ENCODE measurements at places on chromosomes 1 and 21. TPM values are rescaled to one million over a fixed set of nuclear protein-coding genes. Genes with fewer than 3 reads are reported as not detected.

DNA sequence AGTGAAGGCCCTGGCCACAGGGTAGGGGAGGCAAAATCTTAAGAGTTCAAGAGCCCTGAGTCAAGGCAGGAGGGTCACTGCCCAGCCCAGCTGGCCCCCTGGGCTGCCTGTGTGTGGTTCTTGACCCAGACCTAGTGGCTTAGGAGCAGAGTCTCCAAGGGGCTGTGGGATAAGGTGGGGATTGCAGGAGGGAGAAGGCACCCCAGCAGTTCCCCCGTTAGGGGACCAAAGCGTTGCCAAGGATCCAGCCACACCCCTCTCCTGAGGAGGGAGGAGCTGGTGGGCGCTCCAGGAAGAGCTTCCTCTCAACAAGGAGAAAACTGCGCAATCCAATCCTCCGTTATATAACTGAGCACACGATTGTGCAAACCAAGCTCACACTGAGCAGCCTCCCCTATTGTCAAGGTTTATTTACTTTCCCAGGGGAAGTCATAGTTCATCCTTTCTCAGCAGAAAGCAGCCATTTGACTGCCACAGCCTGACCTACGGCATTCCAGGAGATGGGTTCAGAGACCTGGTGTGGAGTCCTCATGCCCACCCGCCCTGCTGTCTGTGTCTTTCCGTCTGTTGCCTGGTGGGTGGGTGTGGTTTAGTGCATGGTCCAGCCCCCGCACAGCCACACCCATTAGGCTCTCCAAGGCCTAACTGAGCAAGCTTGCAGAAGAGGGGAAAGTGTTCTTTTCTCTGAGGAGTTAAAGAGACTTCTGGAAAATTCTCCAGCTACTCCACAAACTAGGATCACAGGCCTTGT lies 3.5 kb downstream of the EPHX1 start:
- peak; percentile 78 for DNase-seq

- no peak for DNase-seq
These were observed 35.5 kb upstream of the MAP1LC3C start for GRCh38 chr1:242034392-242034791.

- DNase-seq: no peak
These were observed 42.0 kb upstream of the SCCPDH start for GRCh38 chr1:246681900-246682895.

DNA sequence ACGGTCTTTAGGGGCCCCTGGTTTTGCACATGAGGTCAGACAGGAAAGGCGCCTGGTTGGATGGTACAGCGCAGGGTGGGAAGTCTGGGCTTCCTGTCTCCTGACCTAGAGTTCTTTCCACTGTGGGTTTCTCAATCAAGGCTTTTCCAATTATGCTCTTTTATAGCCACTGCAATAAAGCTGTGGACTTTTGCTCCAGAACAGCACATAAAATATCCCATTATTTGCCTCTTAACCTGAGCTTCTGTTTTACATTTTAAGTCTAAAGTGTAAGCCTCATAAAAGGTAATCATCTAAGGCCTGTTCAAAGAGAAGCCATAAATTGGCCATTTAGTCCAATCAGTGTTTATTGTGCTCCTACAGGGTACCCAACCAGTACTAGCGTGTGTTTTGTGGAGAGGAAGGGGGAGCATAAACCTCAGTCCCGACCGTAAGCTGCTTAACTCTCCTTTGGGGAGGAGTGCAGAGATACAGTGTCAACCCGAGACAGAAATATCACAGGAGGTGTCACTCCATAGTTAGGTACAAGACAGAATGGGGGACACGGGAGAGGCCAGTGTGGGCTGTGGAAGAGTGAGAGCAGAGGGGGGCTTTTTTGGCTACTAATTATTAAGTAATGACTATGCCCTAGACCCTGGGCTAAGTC lies 270.0 kb downstream of the TRABD2B start:
- DNase-seq: no peak

DNA sequence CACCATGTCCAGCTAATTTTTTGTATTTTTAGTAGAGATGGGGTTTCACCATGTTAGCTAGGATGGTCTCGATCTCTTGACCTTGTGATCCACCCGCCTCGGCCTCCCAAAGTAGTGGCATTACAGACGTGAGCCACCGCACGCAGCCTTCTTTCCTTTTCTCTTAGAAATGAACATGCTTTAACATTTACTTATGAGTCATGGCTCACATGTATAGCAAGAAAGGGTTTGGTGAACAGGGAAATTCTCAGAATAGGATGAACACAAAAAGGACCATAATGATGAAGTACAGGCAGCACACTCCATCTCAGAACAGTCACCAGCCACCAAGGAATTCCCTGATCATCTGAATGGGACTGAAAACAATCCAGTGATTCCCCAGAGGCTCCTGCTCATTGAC lies 9.4 kb upstream of the VAMP4 start:
- DNase-seq: no peak

The FAM3B gene
- 5.1 TPM for total RNA-seq

Measured in uterus (tissue), 4 donors.